ENCODE measurements at places on chromosomes 2 and 18.

GRCh38 chr2:186862869-186863709 lies 14.1 kb upstream of the ZSWIM2 start:
- H3K4me3 ChIP-seq = no peak overlapping the region
- H3K27ac ChIP-seq = no peak overlapping the region
- DNase-seq = no peak
- peaks cover 9% of the 10 kb centered on the region for H3K27me3 ChIP-seq

DNA sequence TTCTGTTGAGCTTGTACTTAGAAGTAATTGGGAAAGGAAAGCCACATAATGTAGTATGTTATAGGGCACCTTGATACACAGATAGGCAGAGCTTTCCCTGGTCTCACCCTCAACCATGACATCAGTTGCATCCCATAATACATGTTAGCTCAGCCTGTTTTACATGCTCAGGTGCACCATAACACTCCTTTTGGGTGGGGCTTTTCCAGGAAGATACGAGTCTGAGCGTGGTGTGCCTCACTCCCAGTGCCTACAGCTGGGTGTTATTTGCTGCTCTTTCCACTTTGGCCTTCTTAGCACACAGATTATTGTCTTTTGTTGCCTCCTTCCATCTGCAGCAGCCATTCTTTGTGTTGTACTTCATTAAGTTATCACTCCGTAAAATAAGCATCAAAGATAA lies 11.9 kb downstream of the TTC39C start:
- H3K36me3 ChIP-seq = peaks cover 6% of the 10 kb centered on the region
- H3K27ac ChIP-seq = peak overlapping the region; percentile 75

DNA sequence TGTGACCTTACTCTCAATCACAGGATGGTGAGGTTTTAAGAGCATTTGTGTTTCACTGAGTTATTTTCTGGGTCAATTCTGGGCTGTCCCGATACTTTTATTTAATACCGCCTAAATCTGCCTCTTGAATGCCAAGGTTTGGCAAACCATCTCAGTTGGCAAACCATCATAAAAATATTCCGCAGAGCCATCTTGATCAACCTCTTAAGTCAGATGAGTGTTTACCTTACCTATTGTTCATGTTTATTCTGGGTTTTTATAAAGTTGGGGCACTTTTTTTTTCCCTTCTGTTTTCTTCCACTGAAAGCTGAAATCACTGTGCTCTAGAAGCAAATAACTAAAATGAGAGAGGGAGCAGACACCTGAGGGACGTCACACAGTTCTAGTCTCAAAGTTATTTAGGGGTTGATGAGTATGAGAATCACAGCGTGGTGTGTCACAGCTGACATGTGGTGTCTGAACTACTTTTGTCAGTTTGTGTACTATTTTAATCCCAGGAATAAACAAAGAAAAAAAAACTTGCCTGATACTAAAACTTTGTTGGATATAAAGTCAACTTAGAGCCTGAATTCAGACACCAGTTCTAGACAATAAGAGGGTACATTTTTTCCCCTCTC lies 48.6 kb downstream of the ETAA1 start:
- no peak for DNase-seq
- no peaks in the 10 kb centered on the region for H3K4me1 ChIP-seq
- peaks cover 8% of the 10 kb centered on the region for H3K27me3 ChIP-seq
- H3K4me3 ChIP-seq = no peak overlapping the region
- no peak overlapping the region for H3K27ac ChIP-seq
- H3K36me3 ChIP-seq = no peaks in the 10 kb centered on the region

DNA sequence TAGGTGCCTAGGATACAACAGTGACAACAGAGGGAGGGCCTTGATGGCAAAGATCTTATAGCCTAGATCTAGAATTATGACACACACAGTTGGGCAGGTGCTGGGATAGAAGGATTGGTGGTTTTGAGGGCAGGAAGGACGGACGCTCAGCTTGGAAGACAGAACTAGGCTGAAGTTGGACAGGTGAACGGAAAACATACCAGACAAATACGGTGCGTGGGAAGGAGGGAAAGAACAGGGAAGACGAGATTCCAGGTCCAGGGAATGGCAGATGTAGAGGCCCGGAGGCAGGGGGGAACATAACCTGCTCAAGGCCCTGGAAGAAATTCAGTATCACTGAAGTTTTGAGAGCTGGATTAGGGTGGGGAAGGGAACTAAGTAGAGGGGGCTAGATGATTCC lies 40.8 kb downstream of the CRACDL start:
- no peak for DNase-seq
- no peak overlapping the region for H3K27ac ChIP-seq
- H3K4me1 ChIP-seq = peaks cover 3% of the 10 kb centered on the region
- no peaks in the 10 kb centered on the region for H3K36me3 ChIP-seq

- peak overlapping the region; percentile 88 for H3K27ac ChIP-seq
- H3K27me3 ChIP-seq = no peaks in the 10 kb centered on the region
- peak overlapping the region; percentile 87 for H3K4me3 ChIP-seq
- no peaks in the 10 kb centered on the region for H3K36me3 ChIP-seq
- peaks cover 60% of the 10 kb centered on the region for H3K4me1 ChIP-seq
These were observed 65.2 kb downstream of the TMEM247 start for GRCh38 chr2:46544581-46544980.

- DNase-seq = no peak
- H3K4me1 ChIP-seq = peaks cover 14% of the 10 kb centered on the region
- H3K4me3 ChIP-seq = peak overlapping the region; percentile 0
- H3K27ac ChIP-seq = peak overlapping the region; percentile 39
- no peaks in the 10 kb centered on the region for H3K27me3 ChIP-seq
These were observed 249.0 kb downstream of the TRIB2 start for GRCh38 chr2:12965540-12966269.

GRCh38 chr18:33369711-33370449 lies 70.6 kb downstream of the CCDC178 start:
- no peaks in the 10 kb centered on the region for H3K27me3 ChIP-seq
- no peaks in the 10 kb centered on the region for H3K36me3 ChIP-seq
- no peak for DNase-seq
- no peak overlapping the region for H3K4me3 ChIP-seq
- H3K4me1 ChIP-seq = no peaks in the 10 kb centered on the region

DNA sequence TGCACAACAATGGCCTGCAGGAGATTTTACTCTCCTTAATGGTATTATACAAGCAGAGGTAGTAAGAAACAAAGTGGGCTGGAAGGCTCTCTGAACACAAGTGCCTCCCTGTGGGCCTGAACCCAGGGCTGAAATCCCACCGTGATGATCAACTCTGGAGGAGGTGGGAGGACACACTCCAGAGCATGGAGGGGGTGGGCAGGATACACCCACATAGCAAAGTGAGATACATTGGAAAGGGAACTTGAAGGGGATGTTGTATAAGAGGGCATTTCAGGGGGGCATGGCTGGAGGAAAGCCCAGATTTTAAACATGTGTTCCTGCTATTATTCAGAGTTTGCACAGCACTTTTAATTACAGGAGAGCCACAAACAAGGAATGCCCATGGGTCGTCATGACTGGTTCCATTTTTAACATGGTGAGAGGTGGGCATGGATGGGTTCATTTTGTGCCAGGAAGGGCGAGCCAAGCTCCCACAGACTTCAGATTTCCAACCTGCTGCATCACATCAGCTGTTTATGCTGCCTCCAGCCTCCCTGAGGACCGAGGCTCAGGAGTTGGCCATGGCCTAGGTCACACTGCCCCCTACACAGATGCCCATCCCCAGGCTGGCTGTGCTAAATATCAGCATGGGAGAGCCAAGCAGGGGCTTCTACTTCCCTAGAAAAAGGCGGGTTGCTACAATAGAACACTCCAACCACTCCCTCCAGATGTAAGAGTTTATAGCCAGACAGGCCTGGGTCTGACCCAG lies 416.2 kb upstream of the ID2 start:
- no peak overlapping the region for H3K4me3 ChIP-seq
- DNase-seq = no peak
- no peak overlapping the region for H3K27ac ChIP-seq
- peaks cover 2% of the 10 kb centered on the region for H3K4me1 ChIP-seq
- no peaks in the 10 kb centered on the region for H3K27me3 ChIP-seq
- no peaks in the 10 kb centered on the region for H3K36me3 ChIP-seq

All from T-helper 17 cell (primary cell).